ENCODE measurements at places on chromosomes 4 and X.

- H3K27me3 ChIP-seq = no peaks in the 10 kb centered on the region
- H3K4me3 ChIP-seq = no peak overlapping the region
- H3K4me1 ChIP-seq = 0 out of 2 replicates have a peak, but pooled peaks cover 3% of the 10 kb centered on the region
These were observed 129.5 kb upstream of the CYSLTR1 start for GRCh38 chrX:78456909-78457308.

DNA sequence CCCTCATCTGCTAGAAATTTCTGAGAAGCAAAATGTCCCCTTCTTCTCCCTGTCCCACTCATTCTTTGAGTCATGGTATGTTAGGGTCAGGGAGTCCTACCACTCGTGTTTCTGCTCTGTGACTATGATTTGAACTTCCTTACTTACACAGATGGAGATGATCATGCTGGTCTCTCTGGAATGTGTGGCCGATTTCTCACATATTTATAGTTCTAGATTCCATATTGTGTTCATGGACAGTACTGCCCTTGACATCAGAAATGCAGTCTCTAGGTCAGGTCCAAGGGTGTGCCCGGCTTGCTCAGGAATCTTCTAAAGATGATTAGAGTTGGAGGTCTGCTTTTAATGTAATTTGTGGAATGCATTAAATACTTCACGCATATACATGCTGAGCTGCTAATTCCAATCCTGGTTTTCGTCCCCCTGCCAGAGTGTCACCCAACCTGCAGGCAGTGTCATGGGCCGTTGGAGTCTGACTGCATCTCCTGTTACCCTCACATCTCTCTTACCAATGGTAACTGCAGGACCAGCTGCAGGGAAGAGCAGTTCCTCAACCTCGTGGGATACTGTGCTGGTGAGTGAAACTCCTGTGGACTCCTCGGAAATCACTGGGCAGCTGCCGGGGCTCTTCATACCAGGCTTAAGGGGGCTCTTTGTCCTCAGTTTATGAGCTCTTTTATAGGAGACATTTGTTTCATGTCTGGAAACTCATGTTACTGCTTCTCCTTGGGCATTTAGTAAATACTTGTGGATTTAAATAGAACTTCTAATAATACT, 214.1 kb upstream of the ANXA3 start:
- H3K36me3 ChIP-seq = no peaks in the 10 kb centered on the region
- H3K4me1 ChIP-seq = no peaks in the 10 kb centered on the region
- H3K27ac ChIP-seq = no peak overlapping the region
- H3K4me3 ChIP-seq = no peak overlapping the region

GRCh38 chr4:152559641-152560040, 23.7 kb upstream of the FBXW7 start:
- H3K27ac ChIP-seq = no peak overlapping the region
- no peak overlapping the region for H3K4me3 ChIP-seq
- no peaks in the 10 kb centered on the region for H3K36me3 ChIP-seq
- peak; percentile 9 for DNase-seq

- H3K27me3 ChIP-seq = no peaks in the 10 kb centered on the region
- DNase-seq = no peak
- H3K4me3 ChIP-seq = no peak overlapping the region
These were observed 97.1 kb upstream of the BMPR1B start for GRCh38 chr4:94660614-94661013.

GRCh38 chr4:129358571-129358970, 262.6 kb downstream of the C4orf33 start:
- peak; percentile 81 for DNase-seq
- H3K27ac ChIP-seq = peak overlapping the region; percentile 11
- H3K27me3 ChIP-seq = no peaks in the 10 kb centered on the region
- H3K4me3 ChIP-seq = no peak overlapping the region
- no peaks in the 10 kb centered on the region for H3K36me3 ChIP-seq
- peaks cover 23% of the 10 kb centered on the region for H3K4me1 ChIP-seq

GRCh38 chr4:41507291-41507947, 30.5 kb upstream of the LIMCH1 start:
- no peaks in the 10 kb centered on the region for H3K4me1 ChIP-seq
- H3K27me3 ChIP-seq = no peaks in the 10 kb centered on the region
- no peaks in the 10 kb centered on the region for H3K36me3 ChIP-seq
- no peak overlapping the region for H3K4me3 ChIP-seq

DNA sequence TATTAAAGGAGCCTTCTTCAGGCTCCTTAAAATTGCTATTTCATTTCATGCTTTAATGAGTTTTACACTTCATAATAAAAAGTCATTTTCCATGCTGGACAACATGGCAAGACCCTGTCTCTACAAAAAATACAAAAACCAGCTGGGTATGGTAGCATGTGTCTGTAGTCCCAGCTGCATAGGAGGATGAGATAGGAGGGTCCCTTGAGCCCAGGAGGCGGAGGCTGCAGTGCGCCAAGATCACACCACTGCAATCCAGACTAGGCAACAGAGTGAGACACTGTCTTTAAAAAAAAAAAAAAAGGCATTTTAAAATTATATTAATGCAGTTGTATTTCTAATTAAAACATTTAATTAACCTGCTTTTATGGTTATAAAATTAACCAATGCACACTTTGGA, 49.2 kb downstream of the PDS5A start:
- no peaks in the 10 kb centered on the region for H3K27me3 ChIP-seq
- H3K36me3 ChIP-seq = no peaks in the 10 kb centered on the region
- no peak for DNase-seq
- H3K4me1 ChIP-seq = peaks cover 5% of the 10 kb centered on the region
- no peak overlapping the region for H3K4me3 ChIP-seq

- no peaks in the 10 kb centered on the region for H3K27me3 ChIP-seq
- DNase-seq = no peak
- peaks cover 56% of the 10 kb centered on the region for H3K4me1 ChIP-seq
- no peaks in the 10 kb centered on the region for H3K36me3 ChIP-seq
- peak overlapping the region; percentile 52 for H3K4me3 ChIP-seq
- H3K27ac ChIP-seq = peak overlapping the region; percentile 98
These were observed 23.0 kb downstream of the GAB1 start for GRCh38 chr4:143359644-143360193.

GRCh38 chr4:1092983-1093361, 20.4 kb downstream of the RNF212 start:
- no peaks in the 10 kb centered on the region for H3K4me1 ChIP-seq
- no peak overlapping the region for H3K27ac ChIP-seq
- no peaks in the 10 kb centered on the region for H3K36me3 ChIP-seq
- no peak overlapping the region for H3K4me3 ChIP-seq
- H3K27me3 ChIP-seq = no peaks in the 10 kb centered on the region

DNA sequence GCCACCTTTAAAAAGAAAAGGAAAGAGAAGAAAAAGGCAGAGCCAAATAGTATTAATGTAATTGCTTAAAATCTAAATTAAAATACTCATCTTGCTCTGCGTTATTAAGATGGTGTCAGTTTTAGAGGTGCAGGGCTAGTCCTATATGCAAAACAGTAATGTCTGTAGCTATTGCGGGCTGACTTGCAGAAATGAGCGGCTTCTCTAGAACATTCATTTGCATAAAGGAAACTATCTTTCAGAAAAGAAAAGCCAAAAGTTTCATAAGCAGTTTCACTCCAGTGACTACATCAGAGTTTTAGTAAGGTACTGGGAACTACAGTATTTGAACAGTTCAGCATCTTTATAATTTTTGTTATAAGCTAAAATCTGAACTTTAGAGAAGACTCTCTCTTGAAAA, 6.0 kb downstream of the SMAD1 start:
- H3K27me3 ChIP-seq = peaks cover 39% of the 10 kb centered on the region
- H3K4me3 ChIP-seq = peak overlapping the region; percentile 24
- no peaks in the 10 kb centered on the region for H3K36me3 ChIP-seq
- peak overlapping the region; percentile 55 for H3K27ac ChIP-seq

DNA sequence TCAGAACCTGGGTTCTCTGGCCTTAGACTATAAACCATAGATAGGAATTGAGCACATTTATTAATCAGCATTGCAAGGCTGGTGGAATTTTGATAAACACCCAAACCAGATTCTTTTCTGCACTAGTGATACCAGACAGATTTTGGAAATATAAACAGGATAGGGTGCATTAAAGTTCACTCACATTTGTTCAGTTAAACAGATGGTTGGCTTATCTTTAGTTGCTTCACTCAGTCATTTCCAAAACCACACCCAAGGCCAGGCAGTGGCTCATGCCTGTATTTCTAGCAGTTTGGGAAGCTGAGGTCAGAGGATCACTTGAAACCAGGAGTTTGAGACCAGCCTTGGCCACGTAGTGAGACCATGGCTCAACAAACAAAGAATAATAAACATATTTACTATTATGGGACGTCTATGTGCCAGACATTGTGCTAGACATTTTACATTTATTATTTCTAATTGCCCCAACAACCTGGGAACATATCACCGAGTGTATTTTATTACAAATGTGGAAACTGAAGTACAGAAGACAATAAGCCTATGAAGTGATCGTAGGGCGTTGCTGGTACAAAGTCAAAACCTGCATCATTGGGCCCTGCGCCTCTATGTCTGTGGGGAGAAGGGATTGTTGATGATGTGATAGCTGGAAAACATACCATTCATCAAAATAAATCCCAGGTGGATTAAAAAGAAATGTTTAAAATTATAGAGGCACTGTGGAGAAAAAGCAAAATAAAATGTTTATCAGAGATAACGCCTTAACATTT, 15.0 kb downstream of the ADD1 start:
- H3K36me3 ChIP-seq = peaks cover 3% of the 10 kb centered on the region
- no peak for DNase-seq
- H3K4me1 ChIP-seq = peaks cover 22% of the 10 kb centered on the region
- H3K4me3 ChIP-seq = no peak overlapping the region
- no peak overlapping the region for H3K27ac ChIP-seq
- H3K27me3 ChIP-seq = no peaks in the 10 kb centered on the region

DNA sequence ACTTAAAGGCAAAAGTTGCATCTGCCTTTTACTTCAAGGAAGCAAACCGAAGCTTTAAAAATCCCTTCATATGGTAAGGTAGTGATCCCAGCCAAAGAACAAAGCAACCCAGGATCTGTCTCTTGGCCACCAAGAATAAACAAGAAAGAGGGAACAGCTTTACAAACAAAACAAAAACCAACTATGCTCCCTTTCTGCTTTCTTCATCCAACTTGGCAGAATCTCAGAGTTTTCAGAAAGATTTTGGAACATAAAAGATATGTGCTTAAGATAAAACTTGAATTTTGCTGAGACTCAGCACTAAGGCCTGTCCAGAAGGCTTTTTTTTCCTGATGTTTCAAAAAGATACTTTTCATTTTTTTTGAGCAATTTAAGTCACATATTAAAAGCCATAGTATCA, 94.0 kb downstream of the COL4A6 start:
- no peak overlapping the region for H3K4me3 ChIP-seq
- H3K36me3 ChIP-seq = no peaks in the 10 kb centered on the region
- no peaks in the 10 kb centered on the region for H3K27me3 ChIP-seq
- no peak overlapping the region for H3K27ac ChIP-seq
- DNase-seq = no peak

DNA sequence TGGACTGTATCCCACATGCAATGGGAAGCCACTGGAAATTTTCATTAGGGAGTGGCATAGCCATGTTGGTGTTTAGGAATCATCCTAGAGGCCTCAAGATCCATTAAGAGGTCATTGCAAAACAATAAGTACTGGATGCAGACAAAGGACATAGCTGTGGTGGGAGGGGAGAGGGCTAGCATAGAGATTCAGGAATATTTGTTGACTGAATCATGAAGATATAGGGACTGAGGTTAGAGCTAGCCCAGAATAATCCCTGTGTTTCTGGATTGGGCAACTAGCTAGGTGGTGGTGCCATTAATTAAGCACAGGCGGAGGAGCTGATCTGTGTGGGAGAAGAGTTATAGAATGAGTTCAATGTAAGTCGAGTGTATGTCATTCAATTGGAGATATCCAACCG, 135.0 kb downstream of the RAB28 start:
- H3K36me3 ChIP-seq = no peaks in the 10 kb centered on the region
- H3K4me3 ChIP-seq = no peak overlapping the region
- DNase-seq = no peak
- H3K4me1 ChIP-seq = no peaks in the 10 kb centered on the region
- no peaks in the 10 kb centered on the region for H3K27me3 ChIP-seq
- H3K27ac ChIP-seq = no peak overlapping the region

GRCh38 chr4:148116264-148116663, 325.9 kb downstream of the NR3C2 start:
- H3K27ac ChIP-seq = no peak overlapping the region
- H3K27me3 ChIP-seq = no peaks in the 10 kb centered on the region
- H3K36me3 ChIP-seq = no peaks in the 10 kb centered on the region
- H3K4me3 ChIP-seq = no peak overlapping the region
- no peaks in the 10 kb centered on the region for H3K4me1 ChIP-seq
- no peak for DNase-seq

DNA sequence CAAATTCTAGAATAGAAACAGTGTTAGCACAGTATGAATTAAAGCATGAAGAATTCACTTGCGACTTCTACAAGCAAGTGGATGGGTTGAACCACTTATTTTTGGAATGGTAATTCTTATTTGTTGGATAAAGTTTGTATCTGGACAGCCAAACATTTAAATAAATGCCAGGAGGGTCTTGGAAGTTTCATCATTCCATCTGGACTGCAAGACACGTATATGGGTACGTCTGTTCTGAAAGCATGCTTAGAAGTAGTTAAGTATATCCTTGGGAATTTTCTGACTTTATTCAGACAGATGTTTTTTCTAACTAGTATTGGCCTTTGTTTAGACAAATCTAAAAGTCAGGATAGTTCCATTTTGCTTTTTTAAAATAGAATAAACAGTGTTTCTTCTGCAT, 77.5 kb upstream of the CASK start:
- no peak overlapping the region for H3K4me3 ChIP-seq
- H3K36me3 ChIP-seq = no peaks in the 10 kb centered on the region
- no peaks in the 10 kb centered on the region for H3K27me3 ChIP-seq
- no peak overlapping the region for H3K27ac ChIP-seq
- H3K4me1 ChIP-seq = no peaks in the 10 kb centered on the region
- no peak for DNase-seq

DNA sequence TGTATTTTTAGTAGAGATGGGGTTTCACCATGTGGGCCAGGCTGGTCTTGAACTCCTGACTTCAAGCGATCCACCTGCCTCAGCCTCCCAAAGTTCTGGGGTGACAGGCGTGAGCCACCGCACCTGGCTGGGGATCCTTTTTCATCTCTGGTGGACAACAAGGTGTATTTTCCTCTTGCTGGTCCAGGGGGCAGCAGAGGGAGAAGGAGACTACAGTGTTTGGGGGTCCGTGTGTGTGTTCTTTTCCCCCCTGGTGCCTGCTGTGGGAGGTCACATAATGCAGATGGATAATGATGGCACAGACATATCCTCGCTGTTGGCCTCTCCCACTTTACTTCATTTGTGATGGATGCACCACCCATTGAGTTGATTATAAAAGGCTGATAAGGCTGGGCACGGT, 39.0 kb upstream of the CD99 start:
- H3K4me3 ChIP-seq = no peak overlapping the region
- H3K4me1 ChIP-seq = no peaks in the 10 kb centered on the region
- no peaks in the 10 kb centered on the region for H3K27me3 ChIP-seq

- H3K27me3 ChIP-seq = no peaks in the 10 kb centered on the region
- no peaks in the 10 kb centered on the region for H3K4me1 ChIP-seq
- no peak overlapping the region for H3K27ac ChIP-seq
- H3K4me3 ChIP-seq = no peak overlapping the region
- DNase-seq = no peak
These were observed 139.7 kb downstream of the MAPK10 start for GRCh38 chr4:86220121-86220520.

- DNase-seq = no peak
- no peaks in the 10 kb centered on the region for H3K36me3 ChIP-seq
- H3K27ac ChIP-seq = no peak overlapping the region
These were observed 67.5 kb upstream of the NKX1-1 start for GRCh38 chr4:1473718-1474117.
